ENCODE measurements at places on chromosomes 3 and 15.
A peak's percentile ranks its signal among the peaks of the same experiment; 100 is the strongest.

GRCh38 chr3:106161246-106161645 lies 292.4 kb upstream of the CBLB start:
- no peak for DNase-seq

DNA sequence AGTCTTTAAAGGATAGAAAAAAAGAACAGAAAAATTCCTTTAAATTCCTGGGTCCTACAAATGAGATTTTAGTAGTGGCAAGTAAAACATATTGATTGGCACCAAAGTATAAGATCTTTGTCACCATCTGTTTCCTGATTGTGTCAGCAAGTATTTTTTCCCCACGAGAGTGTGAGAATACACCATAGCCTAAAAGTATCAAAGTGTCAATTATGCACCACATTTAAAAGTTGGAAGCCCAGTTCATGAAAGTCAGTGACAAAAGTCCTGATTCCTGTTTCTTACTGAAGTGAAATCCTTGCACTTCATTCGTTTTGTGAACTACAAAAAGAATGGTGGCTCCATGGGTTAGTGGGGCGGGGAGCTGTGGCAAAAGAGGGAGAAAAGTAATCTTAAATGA lies 83.8 kb upstream of the DPH6 start:
- no peak for DNase-seq

DNA sequence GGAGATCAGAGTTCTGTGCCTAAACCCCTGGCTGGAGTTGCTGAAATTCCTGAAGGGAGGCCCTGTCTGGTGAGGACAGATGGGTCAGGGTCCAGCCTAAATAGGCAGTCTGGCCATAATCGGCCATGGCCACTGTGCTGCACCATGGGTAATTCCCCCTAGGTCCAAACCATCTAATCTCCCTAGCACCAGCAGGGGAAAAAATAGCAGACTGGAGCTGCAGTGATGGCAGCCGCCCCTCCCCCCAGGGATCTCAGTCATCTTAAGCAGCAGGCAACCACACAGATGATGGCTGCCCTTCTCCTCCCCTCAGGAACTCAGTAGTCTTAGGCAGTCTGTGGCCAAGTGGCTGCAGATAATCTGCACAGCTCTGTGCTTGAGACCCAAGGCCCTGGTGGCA lies 68.4 kb upstream of the CD96 start:
- no peak for DNase-seq

DNA sequence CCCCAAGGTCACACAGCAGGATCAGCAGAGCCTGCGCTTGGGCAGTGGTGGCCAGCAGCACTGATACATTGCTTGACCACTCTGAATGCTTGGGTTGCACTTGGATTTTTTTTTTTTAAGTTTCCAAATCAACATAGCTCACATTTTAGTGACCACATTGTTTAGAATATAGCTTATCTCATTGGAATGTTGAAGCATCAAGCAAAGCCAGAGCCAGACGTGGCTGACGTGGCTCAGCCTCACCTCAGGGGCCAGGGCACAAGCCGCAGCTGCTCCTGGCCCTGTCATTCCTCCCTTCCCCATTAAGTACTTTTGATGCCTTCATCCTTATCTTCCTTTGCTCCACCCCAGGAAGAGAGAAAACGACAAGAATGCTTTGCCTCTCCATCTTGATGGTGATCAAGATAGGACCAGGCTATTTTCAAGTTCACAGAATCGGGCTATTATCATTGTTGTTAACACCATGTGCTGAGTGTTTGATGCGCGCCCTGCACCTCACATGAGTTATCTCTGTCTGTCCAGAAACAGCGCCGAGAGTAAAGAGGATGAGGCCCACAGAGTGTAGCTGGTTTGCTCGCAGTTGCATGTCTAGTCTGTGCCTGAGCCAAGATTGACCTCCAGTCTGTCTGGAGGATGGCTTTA lies 75.8 kb downstream of the AAGAB start:
- DNase-seq: peak; percentile 95

- no peak for DNase-seq
Measured at GRCh38 chr3:187964760-187965159, 189.2 kb upstream of the LPP start.

GRCh38 chr3:181725830-181726229 lies 14.1 kb downstream of the SOX2 start:
- DNase-seq: no peak

GRCh38 chr3:141926929-141927328 lies 50.5 kb downstream of the ATP1B3 start:
- DNase-seq: no peak

- DNase-seq: no peak
Measured at GRCh38 chr3:79423417-79423816, 344.4 kb downstream of the ROBO1 start.

GRCh38 chr3:79515072-79515471 lies 252.7 kb downstream of the ROBO1 start:
- peak; percentile 31 for DNase-seq

- no peak for DNase-seq
Measured at GRCh38 chr15:35934383-35935049, 388.6 kb upstream of the DPH6 start.

DNA sequence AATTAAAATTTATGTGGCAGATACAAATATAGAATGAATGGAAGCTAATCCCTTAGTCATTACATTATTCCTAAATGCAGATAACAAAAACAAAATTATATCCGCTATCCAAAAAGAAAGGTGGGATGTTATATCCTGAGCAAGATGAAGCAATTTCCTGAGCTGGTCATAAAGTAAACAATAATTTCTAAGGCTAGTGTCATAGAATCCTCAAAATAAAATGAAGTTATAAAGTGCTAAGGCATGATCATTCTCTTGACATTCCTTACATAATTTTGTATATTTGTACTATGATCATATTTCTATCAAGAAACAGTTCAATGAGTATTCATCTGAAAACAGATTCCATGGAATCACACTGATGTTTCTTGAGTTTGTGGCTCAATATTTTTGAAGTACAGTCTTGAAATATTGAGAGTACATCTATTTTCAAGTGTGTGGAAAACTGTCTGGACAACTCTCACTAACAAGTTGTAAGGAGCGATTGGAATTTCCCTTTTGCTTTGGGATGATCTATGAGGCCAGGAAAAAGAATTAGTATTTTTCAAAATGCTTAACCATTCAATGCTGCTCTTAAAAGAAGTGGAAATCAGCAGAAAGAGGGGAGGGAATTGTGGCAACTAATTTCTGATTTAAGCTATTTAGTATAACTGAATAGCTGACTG lies 92.4 kb downstream of the ABI3BP start:
- no peak for DNase-seq

DNA sequence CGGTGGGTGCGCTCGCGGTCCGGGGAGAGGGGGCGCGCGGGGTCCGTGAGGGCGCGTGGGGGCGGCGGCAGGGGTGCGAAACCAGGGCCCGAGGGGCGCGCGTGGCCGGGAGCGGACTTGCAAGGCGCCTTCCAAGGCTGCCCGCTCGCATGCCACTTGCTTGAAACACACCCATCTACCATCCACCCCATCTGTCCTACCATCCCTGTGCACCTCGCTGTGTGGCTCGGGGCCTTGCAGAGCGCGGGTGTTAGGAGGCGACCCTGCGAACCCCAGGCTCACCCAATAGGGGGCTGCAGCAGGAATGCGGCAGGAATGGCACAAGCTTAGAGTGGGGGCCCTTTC lies 240 bp downstream of the CFAP100 start:
- DNase-seq: no peak

GRCh38 chr3:10164546-10165393 lies at the start of gene IRAK2:
IRAK2 (plus strand) TSS chr3:10164919; CDS start chr3:10164955, 36 bp downstream.
- no peak for DNase-seq

- DNase-seq: no peak
Measured at GRCh38 chr15:39139431-39140059, 441.3 kb upstream of the THBS1 start.

- no peak for DNase-seq
Measured at GRCh38 chr3:4047366-4047765, 248.1 kb downstream of the LRRN1 start.

DNA sequence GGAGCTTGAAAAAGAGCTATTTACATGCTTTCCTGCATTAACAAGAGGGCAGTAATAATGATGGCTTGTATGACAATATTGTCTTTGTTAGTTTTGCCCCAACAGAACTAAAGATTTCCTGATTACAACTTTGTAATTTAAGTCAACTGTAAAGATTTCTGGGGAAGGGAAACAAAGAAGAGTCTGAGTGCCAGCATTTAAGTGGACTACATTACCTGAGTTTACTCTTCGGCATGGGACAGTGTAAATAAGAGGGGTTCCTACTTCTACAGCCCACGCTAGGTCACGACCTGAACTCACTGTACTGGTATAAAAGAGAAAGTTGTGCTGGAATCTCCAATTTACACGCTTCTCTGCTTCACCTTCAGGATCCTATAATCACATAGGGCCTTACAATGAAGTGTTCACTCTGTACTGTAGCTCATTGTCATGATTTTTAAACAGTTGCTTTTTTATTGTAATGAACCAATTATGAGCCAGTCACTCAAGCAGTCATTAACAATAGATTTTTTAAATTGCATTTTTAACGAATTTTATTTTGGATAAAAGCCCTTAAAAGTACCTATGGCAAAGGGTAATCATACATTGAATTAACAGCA lies 39.6 kb downstream of the DPH6 start:
- DNase-seq: no peak

- DNase-seq: no peak
Measured at GRCh38 chr3:187044206-187044605, 95.1 kb downstream of the RPL39L start.

- no peak for DNase-seq
Measured at GRCh38 chr15:91975241-91975978, 121.9 kb downstream of the SLCO3A1 start.

GRCh38 chr3:178260887-178261565 lies 275.2 kb upstream of the KCNMB2 start:
- DNase-seq: no peak

DNA sequence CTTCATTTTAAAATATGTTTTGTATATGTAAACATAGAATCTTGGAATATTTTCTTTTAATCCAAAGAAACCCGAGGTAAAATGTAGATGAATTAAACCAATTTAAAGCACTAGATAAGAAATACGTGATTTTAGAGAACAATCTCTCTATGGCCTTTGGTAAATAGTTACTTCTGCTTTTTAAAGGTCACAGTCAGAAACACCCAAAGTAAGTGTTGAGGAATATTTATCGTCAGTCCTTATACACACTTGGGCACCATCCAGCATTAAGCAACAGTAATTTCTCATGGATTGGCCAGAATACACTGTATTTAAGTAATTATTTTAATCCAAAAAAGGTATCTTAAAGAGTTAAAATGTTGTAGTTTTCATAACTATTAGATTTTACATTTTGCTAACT lies 713.2 kb downstream of the NLGN1 start:
- no peak for DNase-seq

DNA sequence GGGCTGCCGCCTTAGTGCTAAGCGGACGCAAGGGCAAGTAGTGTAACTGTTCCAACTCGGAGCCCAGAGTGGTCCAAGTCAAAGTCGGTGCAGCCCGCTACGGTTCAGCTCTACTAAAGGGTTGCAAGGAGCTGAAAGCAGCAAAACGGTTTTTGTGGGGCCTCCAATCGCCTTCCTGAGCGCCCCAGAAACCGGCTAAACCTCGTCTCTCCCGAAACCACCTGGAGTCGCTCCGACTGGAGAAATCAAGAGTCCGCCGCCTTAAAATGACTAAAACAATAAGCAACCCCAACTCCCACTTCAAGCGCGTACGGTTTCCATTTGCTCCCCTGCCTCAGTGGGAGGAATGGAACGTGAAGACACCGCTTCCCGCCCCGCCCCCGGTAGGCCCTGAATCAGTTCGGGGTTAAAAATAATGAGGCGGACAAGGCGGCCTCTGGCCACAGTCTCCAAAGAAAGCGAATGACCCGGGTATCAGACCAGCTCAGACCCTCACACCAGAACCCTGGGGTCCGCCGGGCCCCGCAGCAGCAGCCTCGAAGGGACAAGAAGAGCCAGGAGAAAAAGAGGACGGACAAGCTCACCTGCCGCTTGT lies 401 bp downstream of the SEC11A start:
- no peak for DNase-seq

DNA sequence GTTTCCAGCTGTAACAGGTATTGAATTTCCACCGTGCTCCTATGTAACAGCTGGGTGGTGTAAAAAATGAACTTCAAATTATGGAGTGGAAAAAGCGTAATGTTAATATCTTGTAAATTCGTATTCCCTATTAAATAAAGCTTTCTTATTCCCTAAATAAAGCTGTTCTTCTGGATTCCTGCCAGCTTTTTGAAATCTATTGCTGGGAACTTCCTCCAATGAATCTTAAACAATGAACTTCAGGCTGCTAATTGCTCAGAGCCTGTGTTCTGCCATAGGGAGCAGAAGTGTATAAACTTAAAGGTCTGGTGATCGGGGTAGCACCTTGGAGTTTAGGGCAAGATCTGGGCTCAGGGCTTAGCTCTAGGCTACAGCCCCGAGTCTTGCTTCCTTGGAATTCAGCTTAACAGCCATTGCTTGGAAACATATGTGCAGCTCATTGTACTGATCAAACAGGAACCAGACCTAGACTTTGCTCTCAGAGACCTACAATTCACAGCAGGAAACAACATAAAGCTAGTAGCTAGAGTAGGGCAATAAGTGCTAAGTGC lies 1.4 kb downstream of the ARL14 start:
- no peak for DNase-seq

DNA sequence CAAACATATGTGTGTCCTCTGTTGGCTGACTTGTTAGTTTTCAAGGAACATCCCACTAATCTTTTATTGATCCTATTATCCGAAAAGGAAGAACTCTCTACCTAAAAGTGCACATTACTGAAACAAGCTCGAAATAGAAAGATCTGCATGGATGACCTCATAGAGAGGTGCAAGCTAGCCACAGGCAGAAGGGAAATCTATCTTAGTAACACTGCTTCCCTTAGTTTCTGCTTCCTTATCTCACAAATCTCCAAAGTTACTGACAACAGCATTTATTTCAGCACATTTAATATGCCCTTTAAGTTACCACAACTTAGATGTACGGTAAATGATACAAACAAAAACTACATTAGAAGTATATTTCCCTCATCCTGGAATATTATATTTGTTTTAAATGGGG lies 285.1 kb upstream of the CCDC54 start:
- no peak for DNase-seq

- no peak for DNase-seq
Measured at GRCh38 chr3:38032328-38032865, 3.0 kb upstream of the PLCD1 start.

DNA sequence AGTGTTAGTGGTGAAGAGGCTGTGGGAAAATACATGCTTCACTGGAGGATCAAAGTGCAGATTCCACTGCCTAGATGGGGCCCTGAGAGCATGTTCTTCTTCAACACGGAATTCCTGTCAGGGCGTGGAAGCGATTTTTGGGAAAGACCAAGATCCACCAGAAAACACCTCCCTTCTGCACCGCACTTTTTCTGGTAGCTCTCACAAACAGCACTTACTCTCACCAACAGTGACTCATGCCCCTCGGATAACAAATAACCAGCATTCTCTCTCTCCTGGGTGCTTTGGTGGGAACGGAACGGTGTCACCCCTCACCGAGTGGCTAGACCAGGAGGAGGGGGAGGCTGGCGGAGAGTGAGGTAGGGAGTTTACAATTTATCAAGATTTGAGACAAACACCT lies 40.1 kb downstream of the ADAMTSL3 start:
- no peak for DNase-seq

DNA sequence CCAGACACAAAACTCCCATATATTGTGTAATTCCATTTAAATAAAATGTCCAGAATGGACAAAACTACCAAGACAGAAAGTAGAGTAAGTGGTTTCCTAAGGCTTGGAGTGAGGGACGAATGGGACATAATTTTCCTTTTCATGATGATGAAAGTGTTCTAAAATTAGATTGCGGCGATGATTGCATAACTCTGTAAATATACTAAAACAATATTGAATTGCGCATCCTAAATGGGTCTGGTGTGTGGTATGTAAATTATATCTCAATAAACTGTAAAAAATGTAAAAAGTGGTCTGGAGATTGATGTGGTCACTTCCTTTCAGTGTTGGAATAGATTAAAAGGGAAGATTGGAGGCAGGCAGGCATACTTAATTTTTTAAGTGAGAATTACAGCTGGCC lies 105.9 kb upstream of the KCNAB1 start:
- DNase-seq: no peak
